ENCODE measurements at places on chromosomes 12 and 14.

DNA sequence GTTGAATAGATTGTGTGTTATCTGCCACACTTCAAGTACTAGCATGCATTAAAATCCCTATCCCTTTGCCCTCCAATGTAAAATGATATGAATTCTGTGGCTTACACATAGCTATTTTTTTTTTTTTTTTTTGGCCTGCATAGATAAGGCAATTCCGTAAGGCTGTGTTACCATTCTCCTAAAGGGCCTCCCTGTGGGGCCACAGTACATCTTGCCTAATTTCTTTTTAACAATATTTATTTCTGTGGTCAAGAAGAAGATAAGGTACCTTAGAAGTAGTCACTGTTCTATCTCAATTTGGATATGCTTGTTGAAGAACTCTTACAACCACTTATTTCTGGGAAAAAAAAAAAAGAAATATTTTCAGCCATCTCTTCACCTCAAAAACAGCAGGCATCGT is 19.8 kb downstream of the FLRT2 start:
- DNase-seq = no peak

DNA sequence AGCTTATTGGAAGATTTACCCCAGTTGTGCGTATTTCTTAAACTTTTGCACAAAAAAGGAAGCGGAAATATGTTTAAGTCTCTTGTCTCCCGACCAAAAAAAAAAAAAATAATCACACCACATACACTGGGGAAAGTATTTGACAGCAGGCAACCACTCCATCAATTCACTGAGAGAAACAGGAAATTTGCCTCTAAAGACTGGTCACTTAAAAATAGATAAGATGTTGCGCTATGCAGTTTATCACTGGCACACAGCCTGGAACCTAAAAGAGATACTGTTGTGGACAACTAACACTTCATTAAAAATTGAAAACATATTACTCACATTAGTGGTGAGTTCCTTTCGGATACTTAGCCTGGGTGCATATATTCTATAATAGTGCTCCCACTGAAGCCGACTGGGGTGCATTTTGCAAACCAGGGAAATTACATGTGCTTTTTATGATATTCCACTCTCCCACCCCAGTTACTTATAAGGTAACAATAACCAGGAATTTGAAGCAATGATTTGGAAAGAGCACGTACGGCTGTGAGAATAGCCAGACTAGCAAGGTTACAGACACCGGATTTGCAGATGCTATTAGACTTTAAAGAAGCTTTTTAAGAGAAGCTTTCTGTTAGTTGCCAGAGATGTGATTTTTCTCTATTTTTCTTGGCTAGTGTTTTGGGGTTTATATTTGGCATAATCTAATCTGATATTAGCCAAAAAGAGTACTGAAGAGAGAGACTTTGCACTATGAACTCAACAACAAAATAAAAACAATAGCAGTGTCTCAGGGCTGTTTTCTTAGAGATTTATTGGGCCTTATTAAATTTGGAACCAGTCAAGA is 311.5 kb downstream of the NOVA1 start:
- DNase-seq = no peak

GRCh38 chr14:65198346-65198745 is 96.0 kb upstream of the MAX start:
- DNase-seq = no peak

DNA sequence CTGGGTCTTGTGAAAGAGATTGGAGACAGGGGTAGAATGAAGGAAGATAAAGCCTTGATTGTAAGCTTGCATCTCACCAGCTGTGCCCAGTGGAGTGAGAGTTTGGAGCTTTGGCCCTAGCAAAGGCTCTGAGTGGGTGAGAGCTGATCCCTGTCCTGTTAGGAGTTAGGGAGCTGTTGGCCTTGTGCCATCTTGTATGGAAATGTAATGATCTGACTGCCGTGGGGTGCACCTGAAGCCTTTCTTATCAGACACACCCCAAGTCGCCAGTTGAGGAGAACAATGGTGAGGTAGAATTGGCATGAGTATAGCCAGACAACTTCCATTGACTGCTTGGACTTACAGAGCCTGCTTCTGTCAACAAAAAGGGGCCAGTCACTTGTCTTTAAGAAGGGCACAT is 130.1 kb downstream of the PRKCH start:
- no peak for DNase-seq

GRCh38 chr12:12442548-12443071 is 85.7 kb downstream of the BORCS5 start:
- no peak for DNase-seq

DNA sequence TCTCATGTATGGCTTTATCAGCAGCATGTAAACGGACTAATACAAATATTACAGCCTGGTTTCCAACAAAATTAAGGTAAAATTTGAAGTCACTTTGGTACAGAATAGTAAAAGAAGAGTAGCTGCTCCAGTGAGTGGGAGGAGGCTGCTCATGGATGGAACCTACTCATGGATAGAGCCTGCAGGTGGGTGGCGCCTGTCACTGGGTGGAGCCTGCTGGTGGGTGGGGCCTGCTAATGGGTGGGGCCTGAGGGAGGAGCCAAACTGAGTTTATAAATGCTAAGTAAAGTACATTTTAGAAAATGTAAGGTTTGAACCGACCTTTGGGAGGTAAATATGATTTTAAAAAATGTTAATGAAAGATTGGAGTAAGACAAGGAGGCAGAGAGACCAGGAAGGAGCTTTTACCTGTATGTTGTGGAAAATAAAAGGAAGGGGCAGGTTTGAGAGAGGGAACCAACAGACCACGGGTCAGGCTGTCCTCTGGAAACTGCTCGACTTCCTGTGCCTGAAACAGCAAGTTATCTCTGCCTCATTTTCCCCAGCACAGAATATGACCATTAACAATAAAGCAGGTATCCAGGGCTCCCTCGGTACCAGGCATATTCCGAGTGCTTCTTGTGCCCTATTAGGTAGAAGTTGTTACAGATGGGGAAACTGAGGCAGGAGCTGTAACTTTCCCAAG is 55.9 kb upstream of the SEL1L start:
- DNase-seq = no peak

DNA sequence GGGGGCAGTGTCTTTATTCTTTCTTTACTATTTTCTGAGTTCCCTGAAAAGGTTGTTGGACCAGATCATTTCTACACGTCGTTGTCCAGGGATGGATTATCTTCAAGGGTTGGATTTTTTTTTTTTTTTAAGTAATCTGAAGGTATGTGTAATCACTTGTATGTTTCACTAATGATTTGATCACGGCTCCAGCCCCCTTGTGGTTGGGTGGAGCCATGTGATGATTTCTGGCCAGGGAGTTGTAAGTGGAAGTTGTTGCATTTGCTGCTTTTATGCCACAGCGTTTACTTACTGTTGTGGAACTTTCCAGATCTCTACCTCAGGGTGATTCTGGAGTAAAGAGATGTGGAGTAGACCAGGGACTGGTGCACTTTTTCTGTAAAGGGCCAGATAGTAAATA is 390.3 kb downstream of the AACS start:
- DNase-seq = no peak

GRCh38 chr12:16030744-16031143 is 119.6 kb downstream of the DERA start:
- DNase-seq = no peak

DNA sequence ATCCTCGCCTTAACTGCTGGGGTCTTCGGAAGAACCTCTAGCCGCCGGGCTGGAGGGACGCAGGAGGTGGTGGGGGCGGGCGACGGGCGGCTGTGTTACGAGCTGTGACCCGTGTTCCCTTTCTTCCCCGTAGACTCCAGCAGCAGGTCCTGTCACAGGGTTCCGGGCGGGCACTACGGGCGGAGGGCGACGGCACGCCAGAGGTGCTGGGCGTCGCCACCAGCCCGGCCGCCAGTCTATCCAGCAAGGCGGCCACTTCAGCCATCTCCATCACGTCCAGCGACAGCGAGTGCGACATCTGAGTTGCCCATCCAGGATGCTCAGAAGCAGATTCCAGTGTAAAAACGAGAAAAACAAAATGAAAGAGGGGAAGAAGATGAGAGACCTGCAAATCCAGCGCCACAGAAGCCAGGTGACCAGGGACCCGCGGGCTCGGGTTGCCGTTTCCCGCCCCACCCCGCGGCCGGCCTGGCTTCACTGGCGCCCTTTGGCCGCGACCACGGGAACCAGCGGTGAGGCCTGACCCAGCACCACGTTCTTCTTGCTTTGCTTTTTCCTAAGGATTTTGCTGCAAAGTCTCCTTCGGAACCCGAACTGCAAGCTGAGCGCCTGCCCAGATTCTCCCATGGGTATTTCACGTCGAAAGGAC is 2.1 kb downstream of the SIX6 start:
- no peak for DNase-seq

GRCh38 chr14:90642244-90642717 is 173.9 kb downstream of the TTC7B start:
- no peak for DNase-seq

DNA sequence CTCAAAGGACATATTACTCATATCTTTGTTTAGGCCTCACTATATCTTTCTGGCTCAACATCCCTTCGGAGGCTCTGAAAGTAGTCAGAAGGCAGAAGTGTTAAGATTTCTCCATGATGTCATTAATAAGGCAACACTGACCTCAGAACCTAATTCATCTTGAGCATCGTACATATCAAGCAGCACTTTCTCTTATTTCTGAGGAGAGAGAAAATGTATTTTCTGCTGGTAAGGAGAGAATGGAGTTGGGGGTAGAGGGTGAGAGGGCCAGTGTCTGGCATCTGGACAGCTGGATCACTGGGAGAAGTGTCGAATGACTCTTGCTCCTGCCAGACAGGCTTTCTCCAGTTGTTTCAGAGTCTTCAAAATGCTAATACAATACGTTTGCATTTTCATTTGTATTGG is 213.2 kb upstream of the PRICKLE1 start:
- DNase-seq = no peak

DNA sequence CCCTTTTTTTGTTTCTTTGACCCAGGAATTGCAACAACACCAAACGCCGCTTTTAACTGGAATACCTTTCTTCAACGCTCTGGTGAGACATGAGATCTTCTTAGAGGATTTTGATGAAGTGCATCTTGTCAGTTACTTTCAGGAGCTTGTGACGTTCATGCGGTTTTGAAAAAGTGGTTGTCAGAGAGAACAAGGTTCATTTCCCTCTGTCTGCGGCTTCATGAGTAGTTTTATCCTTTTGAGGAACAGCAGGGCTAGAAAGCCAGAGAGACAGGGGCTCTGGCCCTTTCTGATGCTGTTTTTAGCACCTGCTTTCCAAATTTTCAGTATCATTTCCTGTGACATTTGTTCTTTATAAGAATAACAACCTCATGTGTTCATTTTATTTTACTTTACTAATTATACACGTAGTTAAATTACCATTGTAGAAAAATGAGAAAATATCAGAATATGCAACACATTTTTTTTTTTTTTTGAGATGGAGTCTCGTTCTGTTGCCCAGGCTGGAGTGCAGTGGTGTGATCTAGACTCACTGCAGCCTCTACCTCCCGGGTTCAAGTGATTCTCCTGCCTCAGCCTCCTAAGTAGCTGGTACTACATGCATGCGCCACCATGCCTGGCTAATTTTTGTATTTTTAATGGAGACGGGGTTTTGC is 61.8 kb downstream of the GLT1D1 start:
- no peak for DNase-seq

DNA sequence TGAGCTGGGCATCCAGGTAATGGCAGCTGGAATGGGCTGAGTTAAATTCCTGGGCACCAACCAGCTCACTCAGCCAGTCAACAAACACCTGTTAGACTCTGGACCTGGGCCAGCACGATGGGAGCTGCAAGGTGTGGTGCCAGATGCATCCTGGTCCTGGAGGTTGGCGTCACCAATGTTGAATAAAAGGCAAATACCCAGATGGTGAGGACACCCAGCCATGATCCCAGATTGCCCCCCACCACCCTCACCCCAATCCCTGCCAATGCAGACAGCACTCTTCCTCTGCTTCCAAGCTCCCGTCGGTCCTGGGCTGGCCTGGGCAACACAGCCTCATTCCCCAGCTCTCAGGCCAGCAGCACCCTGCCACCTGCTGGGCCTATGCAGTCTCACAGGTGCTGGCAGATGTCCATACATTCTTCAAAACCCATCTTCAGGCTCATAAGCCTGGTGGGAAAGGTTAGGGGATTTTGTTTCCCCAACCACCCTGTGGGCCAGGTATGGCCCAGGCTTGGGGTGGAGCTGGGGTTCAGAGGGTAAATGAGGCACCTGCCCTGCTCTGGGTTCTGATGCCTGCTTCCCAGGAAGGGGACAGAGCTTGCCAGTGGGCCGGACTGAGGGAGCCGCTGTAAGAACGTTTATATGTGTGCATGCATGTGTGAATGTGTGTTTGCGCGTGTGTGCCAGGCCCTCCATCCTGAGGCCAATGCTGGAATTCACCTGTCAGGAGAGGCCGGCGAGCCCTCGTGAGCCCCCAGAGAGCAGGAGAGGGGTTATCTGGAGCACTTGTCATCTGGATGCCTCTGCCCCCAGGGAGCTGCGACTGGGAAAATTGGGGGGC is 58.0 kb downstream of the LGMN start:
- DNase-seq = no peak

- DNase-seq = no peak
These were observed 55.7 kb downstream of the TRPV4 start for GRCh38 chr12:109777544-109777943.

DNA sequence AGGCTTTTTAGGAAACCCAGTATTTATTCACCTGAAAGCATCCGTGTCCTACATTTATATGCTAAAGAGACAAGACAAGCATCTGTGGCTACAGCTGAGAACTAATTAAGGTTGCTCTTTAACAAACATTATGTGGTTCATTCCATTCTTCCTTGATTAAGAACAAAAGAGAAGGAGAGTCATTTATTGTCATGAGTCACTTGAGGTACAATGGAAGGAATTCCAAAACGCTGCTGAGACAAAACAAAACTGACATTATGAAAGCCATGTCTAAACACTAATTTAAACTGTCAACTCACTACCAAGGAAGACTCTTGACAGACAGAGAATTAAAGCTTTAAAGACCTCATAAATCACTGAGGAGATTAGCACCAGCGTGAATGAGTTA is 214.4 kb downstream of the BMP4 start:
- no peak for DNase-seq

DNA sequence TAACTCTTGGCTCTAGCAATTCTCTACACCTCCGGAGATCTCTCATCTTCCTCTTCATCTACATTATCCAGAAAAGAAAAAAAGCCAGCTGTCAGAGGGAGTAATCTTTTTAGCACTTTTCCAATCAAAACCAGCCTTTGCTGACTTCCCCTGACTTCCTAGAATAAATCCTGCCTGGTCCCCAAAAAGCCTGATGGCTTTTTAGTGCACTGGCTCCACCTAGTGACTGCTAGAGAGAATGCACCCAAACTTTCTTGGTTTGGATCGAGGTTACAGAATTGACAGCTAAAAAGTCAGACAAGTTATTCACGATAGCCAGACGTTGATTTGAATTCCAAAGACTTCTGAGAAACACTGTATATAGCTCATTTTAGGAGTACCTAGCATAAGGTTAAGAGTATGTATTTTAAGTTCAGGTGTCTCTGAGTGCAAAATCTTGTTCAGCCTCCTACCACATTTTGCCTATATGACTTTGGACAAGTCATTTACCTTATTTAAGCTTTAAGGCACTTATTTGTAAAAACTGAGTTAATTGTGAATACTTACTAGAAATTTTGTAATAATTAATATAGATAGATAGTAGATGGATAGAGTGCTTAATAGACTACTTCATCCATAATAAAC is 185.7 kb upstream of the GRIN2B start:
- no peak for DNase-seq

- no peak for DNase-seq
These were observed 54.1 kb upstream of the BEGAIN start for GRCh38 chr14:100641274-100641860.

GRCh38 chr14:74953686-74954085 is 1.7 kb downstream of the PGF start:
- DNase-seq = no peak

GRCh38 chr14:74855945-74856344 is 20.0 kb downstream of the PROX2 start:
- DNase-seq = no peak
